ENCODE measurements at places on chromosomes 16 and 17.
A peak's percentile ranks its signal among the peaks of the same experiment; 100 is the strongest.

DNA sequence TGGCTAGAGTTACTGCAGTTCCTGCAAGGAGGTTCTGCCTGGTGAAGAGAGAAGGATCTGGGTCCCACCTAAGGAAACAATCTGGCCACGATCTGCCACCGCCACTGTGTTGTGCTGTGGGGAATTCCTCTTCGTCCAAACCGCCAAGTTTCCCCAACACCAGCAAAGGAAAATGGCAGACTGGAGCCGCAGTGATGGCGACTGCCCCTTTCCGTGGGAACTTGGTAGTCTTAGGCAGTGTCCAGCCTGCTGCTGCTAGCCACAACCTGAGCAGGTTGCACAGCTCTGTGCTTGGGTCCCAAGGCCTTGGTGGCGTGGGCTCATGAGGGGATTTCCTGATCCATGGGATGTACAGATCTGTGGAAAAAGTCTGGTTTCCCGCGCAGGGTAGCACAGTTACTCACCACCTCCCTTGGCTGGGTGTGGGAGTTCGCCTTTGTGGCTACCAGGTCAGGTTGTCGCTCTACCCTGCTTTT, 28.6 kb downstream of the NFATC3 start:
- DNase-seq = no peak

DNA sequence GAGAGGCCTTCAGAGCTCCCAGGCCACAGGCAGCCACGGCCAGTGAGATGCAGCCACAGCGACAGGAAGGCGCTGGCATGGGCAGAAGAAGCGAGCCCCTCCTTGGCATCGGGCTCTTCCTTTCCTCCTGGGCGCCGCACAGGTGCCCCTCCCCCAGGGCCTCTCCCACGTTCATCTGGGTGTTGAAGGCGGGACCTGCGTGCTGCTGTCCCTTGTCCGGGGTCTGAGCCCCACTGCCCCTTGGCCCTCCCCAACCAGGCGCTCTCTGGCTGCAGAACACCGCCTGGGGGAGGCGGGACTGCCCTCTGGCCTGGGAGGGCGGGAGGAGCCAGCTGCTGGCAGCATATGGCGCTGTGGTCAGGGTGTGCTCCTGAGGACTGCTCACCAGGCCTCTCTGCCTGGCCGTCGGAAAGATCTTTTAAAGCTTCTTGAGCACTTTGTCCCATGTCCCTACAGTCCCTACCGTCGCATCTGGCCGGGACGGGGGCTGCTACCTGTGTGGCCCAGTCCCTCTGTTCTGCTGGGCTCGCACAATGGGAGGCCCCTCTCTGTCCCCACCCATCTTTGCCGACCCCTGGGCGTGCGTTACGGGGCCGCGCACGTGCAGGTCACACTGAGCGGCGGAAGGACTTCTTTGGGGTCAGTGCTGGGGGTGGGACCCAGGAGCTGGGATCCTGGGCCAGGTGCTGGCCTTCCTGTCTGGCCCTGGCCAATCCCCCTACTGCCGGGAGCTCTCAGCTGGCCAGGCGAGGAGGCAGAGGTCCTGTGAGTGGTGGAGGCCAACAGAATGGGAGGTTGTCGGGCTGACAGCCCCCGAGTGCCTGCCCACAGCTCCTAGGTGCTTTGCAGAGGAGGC, 1.7 kb downstream of the SLC25A10 start:
- DNase-seq = peak; percentile 35

DNA sequence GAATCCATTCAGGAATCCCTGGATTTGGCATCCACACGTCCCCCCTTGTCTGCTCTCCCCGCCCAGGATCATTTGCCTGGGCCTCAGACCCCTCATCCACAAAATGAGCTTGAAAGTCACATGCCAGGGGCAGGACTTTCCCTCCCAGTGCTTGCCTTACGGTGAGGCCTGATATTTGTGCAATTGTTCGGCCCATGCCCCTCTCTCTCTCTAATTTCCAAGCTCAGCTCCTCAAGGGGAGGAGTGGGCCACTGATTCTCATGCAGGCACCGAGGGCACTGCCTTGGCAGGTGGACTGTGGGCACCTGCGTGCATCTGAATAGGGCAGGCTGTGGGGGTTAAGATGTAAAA, 267.2 kb upstream of the FOXF1 start:
- DNase-seq = no peak

GRCh38 chr17:10172241-10172741, 26.1 kb downstream of the GAS7 start:
- no peak for DNase-seq

DNA sequence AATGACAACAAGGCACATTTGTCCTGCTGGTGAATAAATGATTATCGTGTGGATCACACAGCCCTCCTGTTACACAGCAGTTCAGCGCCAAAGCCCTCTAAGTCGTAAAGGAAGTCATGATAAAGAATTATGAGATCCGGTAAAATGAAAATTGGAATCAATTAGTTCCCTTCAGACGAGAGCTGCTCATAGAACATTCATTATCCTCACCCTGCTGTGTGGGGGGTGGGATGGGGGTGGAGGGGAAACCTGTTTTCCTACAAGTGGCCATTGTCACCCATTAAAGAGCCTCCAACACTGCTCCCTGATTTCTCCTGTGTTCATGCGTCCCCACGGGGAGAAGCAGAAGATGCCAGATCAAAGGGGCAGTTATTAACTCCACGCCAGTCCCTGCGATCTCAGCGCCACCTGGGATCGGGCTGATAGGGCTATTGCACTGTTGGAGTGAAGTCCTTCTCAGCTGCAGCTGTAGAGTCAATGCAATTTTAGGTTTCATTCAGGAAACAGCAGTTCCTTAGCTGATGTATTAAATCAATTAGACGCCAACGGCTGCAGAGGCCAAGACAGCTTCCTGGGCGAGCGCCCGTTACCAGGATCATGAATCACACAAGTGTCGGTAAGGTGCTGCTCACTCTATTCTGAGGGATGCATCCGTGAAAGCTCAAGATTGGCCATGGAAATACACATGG, 19.2 kb upstream of the CACNG4 start:
- peak; percentile 60 for DNase-seq

DNA sequence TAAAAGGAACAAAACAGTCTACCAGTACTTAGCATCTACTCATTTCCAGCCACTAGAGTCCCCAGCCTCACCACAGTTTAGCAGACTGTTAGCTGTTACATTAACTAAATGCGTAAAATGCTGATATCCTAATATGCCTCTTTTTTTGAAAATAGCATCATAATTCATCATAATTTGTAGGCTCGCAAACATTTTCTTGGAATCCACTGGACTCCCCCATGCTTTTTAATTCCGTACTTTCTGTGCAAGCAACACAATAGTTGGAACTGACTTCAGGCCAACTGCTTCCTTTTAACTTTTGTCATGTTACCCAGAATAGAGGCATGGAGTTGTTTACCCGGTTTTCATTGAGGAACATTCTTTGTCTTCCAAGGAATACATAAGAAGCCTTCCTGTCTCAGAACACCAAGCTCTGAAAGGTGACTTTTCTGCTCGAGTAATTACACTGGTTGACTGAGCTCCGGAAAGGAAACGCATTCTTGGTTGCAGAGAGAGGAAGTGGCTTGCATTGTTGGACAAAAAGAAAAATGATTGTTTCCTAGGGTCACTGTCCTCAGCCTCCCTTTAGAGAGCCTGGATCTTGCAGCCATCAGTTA, 30.9 kb upstream of the SEC14L1 start:
- DNase-seq = no peak

- DNase-seq = no peak
Measured at GRCh38 chr17:71464751-71465150, 656.1 kb upstream of the SOX9 start.

- peak; percentile 71 for DNase-seq
Measured at GRCh38 chr16:26642047-26642664, 424.6 kb upstream of the C16orf82 start.

DNA sequence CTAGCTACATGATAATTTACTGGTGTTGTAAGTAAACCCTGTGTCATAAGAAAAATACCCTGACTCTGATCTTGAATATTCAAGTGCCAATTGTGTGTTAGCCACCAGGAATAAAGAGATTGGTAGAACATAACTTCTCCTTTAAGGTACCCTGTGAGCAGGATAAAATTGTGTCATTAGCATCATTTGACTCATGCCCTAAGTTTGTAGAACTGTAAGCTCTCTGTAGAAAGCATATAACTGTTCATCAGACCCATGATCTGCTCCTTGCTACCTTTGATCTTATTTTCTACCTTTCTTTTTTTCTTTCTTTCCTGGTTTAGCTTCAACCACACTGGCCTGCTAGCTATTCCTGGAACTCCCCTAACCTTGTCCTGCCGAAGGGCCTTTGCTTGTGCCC, 35.8 kb downstream of the PTRH2 start:
- no peak for DNase-seq

- no peak for DNase-seq
Measured at GRCh38 chr16:89422905-89423630, 67.3 kb downstream of the ANKRD11 start.

- peak; percentile 58 for DNase-seq
Measured at GRCh38 chr17:65794572-65794971, 233.1 kb upstream of the AXIN2 start.

DNA sequence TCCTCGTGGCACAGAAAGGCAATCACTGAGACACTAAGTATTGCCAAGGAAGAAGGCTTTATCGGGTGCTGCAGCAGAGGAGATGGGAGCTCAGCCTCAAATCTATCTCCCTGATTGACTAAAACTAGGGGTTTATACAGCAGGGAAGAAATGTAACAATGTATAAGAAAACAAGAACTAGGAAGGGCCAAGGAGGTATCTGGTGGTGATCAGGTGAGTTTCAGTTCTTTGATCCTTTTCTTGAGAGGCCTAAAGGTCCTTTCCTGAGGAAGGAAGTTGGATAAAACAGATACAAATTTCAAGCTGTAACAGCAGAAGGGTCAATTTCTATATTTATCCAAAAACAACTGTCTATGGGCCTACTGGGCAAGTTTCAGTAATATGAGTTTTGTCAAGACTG, 212.4 kb downstream of the COPRS start:
- DNase-seq = no peak

DNA sequence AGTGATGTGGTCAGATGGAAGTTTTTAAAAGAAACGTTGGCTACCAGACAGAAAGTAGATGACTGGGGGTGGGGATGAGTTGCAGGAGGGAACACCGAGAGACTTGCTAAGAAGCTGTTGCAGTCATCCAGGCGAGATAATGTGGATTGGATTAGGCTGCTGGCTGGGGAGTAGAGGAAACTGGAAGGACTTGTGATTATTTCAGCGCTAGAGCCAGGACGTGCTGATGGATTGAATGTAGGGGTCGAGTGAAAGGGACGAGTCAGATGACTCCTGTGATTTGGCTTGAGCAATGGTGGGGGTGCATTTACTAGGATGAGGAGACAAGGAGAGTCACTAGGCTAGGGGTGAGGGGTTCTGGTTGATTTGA, 88.5 kb downstream of the CLEC16A start:
- no peak for DNase-seq

DNA sequence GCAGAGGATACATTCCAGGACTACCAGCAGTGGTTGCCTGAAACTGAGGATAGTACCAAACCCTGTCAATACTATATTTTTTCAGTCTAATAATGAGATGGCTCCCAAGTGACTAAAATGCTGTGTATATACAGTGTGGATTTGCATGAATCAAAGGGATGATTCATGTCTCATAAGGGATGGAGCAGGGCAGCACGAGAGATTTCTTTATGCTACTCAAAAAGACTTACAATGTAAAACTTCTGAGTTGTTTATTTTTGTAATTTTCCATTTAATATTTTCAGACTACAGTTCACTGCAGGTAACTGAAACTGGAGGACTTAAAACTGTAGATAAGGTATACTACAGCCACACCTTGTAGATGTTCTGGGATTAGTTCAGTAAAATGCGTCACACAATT, 674.7 kb upstream of the SALL1 start:
- DNase-seq = no peak

- DNase-seq = no peak
Measured at GRCh38 chr17:3800362-3801271, at the start of gene ITGAE. TSS of gene ITGAE (minus strand) at chr17:3801188. CDS start at chr17:3801144, 44 bp downstream.

- DNase-seq = no peak
Measured at GRCh38 chr17:43772877-43773648, 5.7 kb downstream of the DUSP3 start.

- DNase-seq = peak; percentile 95
Measured at GRCh38 chr17:80261159-80261894, 675 bp downstream of the RNF213 start.

DNA sequence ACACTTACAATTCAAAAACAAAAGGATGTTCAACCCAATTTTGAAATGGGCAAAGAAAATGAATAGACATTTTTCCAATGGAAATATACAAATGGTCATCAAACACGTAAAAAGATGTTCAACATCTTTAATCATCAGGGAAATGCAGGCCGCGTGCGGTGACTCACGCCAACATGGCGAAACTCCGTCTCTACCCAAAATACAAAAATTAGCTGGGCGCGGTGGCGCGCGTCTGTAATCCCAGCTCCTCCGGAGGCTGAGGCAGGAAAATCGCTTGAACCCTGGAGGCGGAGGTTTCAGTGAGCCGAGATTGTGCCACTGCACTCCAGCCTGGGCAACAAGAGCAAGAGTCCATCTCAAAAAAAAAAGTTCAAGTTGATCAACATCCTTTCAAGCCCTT, 1.8 kb upstream of the CLUAP1 start:
- DNase-seq = no peak

- peak; percentile 83 for DNase-seq
Measured at GRCh38 chr16:1105888-1106620, 10.0 kb upstream of the C1QTNF8 start.

DNA sequence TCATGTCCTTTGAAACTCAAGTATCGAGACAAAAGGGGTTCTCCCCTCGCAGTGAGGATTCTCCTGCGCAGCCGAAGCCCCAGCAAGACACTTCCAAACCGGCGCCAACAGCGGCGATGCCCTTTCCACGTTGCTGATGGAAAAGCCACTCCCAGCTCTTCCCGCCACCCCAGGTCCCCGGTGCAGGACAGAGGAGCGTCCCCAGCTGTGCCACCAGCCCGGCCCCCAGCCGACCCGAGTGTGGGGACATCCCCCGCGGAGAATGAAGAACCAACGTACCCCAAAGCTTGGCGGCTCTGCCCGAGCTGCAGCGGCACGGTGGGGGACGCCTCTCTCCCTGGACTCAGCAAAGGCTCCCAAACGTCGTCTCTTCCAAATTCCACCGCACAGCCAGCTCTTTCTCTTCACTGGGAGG, 573 bp downstream of the CHST6 start:
- peak; percentile 10 for DNase-seq

DNA sequence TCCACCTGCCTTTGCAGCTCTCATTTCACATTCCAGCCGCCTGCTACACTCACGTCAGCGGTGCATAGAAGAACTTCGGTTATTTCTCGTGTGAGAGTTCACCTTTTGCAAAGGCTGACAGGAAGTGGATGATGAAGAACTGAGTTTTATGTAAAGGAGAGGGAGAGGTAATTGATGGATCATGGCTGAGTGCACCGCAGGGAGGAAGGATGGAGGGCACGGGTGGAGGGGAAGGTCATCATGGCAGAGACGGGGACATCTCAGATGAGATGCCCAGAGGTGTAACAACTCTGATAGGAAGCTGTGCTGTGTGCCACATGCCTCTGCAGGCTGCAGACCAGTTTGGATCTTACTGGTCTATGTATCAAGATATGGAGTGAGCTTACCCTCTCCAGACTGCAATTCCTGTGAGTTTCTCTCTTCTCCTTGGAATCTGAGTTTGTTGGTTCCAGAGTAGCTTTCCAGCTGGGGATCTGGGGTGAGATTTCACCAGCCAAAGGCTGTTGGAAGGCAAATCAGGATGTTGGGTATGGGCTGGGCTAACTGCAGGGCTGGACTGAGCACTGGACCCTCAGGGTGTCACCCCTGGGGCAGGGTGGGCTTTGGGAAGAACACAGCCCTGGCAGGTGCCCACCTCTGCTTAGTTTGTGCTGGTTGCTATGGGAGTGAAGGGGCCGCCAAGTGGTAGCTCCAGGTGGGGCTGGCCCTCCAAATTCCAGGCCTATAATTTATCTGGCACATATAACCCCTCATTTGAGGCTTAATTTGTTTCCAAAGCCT, 777.0 kb downstream of the KCNJ18 start:
- no peak for DNase-seq

GRCh38 chr16:30184891-30185682, 1.7 kb downstream of the CORO1A start:
- DNase-seq = no peak

Measured in NCI-H69 (cell line).